ENCODE measurements at places on chromosomes 6 and 20.

DNA sequence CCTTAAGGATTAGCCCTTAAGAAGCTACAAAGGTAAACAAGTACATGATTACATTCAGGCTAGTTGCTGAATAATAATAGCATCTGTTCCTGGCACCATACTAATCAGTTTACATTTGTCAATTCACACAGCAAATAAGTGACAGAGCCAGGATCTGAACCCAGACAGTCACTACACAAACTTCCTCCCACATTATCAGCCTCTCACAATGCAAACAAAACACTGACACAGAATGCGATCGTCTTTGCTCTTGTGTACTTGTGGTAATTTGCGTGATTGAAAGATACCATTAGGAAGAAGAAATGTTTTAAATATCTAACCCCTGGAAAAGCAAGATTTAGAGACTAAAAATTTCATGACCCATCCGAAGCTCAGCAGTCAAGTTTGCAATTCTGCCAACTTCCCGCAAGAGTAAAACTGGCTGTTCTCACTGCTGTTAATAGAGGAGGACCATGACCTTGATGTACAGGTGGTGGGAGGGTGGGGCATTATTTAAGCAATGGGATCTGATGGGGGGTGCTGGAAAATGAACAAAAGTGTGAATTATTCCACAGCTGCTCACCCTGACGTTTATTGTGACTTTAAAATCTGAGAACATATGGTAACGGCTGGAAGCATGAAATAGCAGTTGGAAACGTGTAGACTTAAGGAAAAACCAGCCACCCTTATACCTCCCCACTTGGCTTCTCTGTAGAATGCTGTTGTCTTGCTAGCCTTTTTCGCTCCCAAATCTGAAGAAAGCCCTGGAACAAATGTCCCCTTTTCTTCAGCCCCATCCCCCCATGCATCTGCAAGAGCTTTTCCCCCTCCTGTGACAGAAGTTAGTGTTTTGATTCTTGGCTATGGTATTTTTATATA is 95.3 kb upstream of the ARMC2 start:
- no peak for DNase-seq

GRCh38 chr6:42368181-42368580 is 83.5 kb downstream of the TRERF1 start:
- peak; percentile 52 for DNase-seq

- DNase-seq, result no peak
Measured at GRCh38 chr6:116106146-116106545, 5.5 kb downstream of the NT5DC1 start.

GRCh38 chr6:163925839-163926238 is 511.3 kb downstream of the QKI start:
- no peak for DNase-seq

- peak; percentile 15 for DNase-seq
Measured at GRCh38 chr6:28303570-28303969, 22.2 kb downstream of the PGBD1 start.

DNA sequence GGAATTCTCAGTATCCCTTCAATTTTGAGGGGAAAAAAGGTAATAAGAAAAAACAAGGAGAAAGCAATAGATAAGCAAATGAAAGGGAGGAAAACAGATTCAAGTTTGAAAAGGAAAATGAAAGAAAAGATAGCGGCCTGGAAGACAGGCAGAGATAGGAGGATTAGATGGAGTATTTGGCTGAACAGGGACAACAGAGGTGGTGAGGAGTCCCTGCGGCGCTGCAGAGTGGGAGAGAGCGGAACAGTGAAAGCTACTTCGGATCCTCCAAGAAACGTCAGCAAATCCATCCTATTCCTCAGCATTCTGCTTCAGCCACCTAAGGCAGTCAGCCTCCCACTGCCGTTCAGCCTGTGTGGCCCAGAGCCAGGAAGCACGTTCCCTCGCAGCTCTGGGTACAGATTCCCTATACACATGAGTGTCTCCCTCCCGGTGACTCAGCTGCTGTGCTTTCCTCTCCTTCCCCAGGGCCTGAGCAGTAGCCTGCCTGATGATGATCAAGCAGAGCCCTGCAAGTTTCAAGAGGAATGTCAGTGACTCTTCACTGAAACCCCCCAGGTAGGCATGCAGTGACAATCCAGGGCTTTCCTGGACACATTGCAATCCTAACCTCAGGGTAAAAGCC is 43.4 kb upstream of the CDYL start:
- DNase-seq, result no peak

DNA sequence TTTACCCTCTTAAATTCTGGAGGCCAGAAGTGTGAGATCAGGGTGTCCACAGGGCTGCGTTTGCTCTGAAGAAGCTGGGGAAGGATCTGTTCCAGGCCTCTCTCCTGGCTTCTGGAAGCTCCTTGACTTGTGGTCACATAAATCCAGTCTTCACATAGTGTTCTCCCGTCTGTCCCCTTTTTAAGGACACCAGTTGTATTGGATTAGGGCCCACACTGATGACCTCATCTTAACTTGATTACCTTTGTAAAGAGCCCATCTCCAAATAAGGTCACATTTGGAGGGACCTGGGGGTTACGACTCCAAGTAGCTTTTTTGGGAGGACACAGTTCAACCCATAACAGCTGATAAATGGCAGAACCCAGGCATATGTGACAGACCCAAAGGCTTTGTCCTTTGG is 20.0 kb upstream of the WFDC2 start:
- no peak for DNase-seq

GRCh38 chr6:38799529-38800184 is 84.5 kb downstream of the DNAH8 start:
- DNase-seq, result no peak

GRCh38 chr6:166419286-166419685 is 36.5 kb upstream of the MPC1 start:
- peak; percentile 70 for DNase-seq

GRCh38 chr20:39489986-39490560 is 527.9 kb downstream of the DHX35 start:
- DNase-seq, result no peak

- no peak for DNase-seq
Measured at GRCh38 chr6:79241228-79241627, 6.7 kb upstream of the HMGN3 start.

DNA sequence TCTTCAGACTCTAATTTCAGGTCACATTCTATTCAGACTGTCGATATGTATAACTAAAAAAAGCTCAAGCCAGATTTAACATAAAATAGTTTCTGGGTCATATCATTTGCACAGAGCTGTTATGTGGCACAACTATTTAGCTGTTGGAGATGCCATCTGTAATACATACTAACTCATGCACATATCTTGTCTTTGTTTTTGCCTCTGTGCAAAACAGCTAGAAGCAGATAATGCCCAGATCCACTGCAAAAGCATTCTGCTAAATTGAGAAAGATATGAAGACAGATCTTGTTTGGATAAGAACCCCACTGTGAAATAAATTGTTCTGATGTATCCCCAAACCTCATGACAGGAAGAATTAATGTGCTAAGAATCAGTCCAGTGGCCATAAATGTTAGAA is 522.8 kb upstream of the AGPAT4 start:
- no peak for DNase-seq

DNA sequence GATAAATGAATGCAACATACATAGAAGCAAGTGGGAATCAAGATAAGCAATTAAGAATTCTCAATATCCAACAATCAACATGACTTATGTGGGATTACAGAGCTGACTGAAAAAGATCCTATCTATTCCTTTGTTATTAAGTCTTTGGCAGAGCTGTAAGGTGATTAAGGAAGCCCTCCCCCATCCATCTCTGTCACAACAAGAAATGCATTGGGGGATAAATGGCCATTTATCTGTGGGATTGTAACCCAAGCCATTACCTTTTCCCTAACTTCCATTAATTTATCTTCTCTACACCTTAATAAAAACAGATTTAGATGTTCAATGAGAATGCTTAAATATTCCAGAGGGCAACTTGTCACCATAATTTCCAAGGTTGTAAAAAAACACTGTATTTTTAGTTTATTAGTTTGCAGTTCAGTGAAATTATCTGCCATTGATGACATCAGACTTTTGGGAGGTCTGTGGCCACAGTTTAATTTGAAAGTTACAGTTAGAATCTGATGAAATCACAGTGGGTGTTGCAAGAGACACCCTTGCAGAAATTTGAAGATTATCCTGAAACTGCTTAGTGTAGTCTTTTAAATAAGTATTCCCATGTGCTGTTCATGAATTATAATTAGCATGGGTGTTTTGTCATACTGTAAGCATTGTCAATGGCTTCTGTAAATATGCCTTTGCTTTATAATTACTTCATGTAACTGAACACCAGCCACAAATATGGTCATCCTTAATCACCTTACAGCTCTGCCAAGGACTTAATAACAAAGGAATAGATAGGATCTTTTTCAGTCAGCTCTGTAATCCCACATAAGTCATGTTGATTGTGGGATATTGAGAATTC is 49.4 kb upstream of the FYN start:
- DNase-seq, result no peak

DNA sequence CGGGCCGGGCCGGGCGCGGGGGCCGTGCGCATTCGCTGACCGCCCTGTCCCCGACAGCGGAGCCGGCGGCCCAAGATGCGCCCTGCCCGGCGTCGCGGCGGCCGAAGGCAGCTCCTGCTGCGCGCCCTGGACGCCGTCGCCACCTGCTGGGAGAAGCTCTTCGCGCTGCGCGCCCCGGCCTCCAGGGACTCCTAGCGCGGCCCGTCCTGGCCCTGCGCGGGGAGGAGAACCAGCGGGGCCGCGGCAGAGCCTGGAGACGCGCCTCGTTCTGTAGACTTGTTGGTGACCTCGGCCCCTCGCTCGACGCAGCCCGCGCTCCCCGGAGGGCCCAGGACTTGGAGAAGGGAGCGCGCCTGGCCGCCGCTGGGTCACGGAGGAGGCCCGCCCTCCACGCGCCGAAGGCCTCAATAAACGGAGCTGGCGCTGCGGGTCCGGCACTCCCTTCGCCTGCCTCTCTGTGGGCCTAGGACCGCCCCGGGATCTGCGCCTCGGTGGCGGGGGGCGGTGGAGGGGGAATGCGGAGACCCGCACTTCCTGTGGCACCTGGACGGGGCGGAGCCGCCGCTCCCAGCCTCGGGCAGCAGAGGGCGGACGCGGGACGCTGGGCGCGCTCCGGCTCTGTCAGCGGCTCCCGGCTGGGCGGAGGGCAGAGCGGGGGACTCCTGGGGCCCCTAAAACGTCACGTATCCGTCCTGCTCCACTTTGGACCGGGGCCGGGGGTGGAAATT is 2.7 kb downstream of the C20orf204 start:
- peak; percentile 79 for DNase-seq

DNA sequence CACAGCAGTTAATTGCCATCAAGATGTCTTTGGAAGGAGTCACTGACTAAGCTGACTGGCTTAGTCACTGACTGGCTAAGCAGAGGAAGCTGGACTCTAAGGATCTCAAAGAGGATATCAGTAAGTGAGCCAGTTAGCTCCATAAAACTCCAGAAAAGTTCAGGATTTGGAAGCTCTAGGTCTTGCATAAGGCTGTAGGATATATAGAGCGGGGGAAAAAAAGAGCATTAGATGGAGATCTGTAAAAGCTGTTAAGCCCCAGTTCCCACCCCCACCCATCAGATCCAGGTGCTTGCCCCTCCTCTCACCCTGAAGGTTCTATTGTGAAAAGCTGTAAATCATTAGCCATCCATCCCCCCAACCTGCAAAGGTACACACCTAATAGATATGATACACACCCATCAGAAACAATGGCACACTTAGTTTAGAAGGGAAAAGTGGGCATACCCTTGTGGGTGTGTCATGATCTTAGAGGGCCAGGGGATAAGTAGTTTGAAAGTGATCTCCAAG is 32.2 kb downstream of the CARMIL1 start:
- no peak for DNase-seq

DNA sequence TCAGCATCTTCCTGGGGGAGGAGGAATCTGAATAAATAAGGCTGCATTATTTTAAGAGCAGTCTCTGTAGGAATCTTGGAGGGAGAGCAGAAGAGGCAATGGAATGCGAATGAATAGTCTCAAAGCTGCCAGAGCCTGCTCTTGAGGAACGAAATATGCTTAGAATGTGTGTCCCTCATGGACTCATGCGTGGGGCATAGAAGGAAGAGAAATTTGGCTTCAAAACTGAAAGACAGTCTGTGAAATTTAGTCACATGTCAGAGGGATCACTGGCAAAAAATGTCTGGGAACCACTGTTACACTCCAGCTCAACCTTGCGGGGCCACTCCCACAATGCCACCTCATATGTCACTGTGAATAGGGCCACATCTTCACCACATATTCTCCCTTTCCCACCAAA is 95.5 kb downstream of the GJA10 start:
- DNase-seq, result no peak

DNA sequence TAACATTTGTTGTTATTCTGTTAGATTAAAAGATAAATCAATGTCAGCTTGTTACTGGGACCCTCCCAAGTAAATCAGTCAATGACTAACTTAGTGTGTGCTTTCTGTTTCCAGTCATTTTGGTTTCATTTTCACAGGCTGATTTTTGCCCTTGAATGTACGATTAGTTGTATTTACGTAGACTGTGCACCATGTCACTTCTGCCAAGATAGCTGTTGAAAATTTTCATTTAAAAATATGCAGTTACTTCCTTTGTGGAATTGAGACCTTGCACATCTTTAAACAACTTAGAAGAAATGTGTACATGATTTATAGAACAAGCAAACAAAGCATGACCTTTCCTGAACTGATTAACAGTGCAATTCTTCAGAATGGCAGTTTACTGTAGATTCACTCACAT is 944.8 kb upstream of the CITED2 start:
- no peak for DNase-seq

GRCh38 chr20:4453359-4453758 is 268.4 kb upstream of the PRND start:
- DNase-seq, result no peak

DNA sequence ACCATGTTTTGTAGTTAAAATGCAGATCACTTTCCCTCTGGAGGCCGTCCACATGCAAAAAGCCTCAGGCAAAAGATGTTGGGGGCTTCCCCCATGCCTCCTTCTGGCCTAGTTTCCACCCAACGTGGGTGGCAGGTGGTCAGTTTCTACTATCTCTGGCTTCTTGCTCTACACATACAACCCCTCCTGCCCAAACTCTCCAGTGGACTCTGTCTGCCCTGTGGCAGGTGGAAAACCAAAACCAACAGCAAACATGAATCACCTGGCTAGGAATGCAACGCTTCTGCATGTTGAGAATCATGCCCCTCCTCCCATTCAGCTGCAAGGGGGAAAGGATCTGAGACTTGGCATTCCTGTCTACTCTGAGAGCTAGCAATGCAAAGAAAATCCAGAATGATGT is 94.8 kb downstream of the MBOAT1 start:
- DNase-seq, result no peak

- DNase-seq, result no peak
Measured at GRCh38 chr6:52536424-52536916, 40.4 kb downstream of the TRAM2 start.

GRCh38 chr6:71404145-71404966 is 115.7 kb downstream of the OGFRL1 start:
- no peak for DNase-seq

- peak; percentile 57 for DNase-seq
Measured at GRCh38 chr20:36629719-36630681, 16.0 kb downstream of the SLA2 start.

Measured in CD4-positive, alpha-beta T cell treated with Interleukin-17A for 1 hour (primary cell).